ENCODE measurements at places on chromosomes 11 and 22.

DNA sequence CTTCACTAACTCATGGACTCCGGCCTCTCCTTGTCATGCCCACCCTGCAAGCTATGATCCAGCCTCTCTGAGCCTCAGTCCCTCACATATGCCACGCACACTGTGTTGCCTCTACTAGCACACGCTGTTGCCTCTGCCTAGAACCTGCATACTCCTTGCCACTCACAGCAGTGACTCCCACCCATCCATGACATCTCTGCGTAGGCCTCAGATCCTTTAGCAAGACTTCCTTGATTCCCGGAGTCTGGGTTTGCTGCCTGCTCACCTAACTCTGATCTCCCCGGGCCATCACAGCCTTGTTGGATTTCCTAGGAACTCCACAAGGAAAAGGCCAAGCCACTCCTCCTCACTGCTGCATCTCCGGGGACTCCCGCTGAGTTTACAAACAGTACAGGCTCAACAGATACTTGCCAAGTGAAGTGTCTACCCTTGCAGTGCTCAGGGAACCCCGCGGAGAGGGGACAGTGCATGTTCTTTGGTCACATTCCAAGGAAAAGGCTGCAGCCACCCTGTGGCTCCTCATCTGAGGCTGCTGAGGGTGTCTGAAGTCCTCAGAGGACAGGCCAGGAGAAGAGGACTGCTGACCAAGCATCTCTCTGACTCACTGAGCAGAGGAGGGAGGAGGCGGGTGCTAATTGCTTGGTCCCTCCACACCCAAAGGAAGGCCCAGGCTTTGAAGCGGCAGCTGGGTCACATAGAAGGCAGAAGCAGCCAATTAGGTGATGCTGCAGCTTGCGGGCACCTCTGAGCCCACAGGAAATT, 42.4 kb upstream of the NAV2 start:
- DNase-seq: no peak

DNA sequence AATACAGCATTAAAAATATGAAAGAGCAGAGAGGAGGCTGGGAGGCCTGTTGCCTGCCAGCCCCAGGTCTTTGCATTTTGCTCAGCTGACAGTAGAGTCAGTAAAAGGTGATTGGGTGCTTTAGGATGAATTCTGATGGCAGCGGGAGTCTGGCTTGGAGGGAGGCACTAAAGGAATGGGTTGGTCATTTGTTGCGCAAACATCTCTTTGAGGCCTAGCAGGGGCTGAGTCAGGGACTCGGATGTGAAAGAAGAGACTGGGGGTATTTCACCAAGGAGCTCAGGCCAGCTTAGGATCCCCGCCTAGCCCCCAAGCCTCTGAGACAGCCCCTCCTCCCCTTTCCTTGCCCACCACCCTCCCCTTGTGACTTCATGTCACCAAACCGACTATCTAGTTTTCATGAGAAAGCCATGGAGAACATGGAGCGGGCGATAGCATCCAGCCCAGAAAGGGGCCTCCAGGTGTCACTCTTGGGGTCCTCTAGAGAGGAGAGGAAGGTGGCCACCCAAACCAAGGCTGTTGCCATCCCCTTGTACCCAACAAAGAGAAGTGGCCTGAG, 9.7 kb downstream of the DGKZ start:
- no peak for DNase-seq

DNA sequence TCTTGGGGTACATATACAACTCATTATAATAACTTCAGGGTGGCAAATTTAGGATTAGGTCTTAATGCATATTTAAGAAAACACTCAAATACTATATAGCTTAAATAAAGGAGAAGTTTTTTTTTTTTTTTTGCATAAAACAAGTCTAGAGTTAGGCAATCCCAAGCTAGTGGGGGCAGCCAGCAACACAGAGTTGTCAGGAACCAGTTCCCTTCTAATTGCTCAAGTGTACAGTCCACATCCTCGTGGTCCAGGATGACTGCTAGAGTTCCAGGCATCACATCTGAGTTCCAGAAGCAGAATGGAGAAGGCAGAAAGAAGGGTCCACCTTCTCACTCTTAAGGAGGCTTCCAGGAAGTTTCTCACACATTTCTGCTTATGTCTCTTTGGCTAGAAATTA, 261.9 kb upstream of the PLET1 start:
- no peak for DNase-seq

DNA sequence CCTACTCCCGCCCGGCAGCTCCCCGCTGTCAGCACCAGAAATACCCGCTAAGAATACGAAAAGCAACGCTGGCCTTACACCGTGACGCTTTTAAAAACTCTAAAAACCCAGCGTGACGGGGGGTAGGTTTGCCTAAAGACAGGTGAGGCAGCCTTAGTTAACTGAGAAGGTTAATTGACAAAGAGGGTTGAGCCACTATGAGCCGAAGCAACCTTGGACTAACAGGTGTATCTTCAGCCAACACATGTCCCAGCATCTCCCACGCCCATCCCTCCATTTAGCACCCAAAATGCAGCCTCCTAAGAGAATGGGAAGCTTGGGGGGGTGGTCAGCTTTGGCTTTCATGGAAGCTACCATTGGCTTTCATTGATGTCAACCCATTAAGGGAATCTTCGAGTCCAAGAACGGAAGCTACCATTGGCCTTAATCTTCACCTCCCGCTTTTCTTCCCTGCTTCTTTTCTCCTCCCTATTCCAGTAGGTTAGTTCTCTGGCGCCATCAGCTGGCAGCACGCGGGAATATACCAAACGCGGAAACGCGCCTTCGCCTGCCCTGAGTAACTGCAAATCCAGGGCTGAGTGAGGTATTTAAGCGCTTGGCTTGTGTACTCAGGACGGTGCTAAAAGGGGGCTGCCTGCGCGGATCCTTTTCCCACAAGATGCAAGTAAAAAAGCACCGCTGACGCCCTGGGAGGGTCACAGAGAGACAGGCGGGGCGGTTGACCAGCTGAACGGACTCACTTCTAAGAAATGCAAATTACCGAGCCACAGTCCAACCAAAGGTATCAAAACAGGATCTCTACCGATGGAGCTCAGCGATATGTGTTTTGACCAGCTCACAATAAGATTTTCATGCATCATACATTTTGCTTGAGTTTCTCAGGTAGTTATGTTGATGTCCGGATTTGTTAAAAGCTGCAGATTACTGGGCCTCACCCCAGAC, 38.5 kb upstream of the GLYATL1 start:
- DNase-seq: peak; percentile 60

GRCh38 chr22:33756508-33756949, 163.7 kb downstream of the LARGE1 start:
- no peak for DNase-seq

DNA sequence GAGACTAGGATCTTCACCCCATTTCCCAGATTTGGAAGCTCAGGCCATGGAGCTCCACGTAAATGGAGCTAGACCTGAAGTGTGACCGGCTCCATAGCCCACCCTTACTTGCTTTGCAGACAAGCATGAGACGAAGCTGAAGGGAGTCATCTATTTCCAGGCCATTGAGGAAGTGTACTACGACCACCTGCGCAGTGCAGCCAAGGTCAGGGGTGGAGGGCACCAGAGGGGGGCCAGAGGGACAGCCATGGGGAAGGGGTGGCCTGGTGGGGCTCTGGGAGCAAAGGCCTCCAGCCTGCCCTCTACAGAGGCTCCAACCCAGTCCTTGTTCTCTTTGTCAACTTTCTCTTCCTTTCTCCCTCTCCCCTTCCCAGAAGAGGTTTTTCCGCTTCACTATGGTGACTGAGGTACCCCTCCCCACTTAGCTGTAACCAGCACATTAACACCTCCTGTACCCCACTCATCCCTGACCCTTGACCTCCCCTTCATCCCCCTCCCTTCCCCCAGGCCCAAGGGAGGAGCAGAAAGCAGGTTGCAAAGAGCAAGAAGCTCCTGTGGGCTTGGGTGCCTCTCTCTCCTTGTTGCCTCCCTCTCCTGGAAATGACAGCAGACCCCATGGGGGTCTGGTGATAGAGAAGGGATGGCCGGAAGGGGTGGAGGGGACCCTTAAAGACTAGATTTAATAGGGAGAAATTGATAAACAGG, 23.8 kb downstream of the TREH start:
- DNase-seq: no peak

- DNase-seq: no peak
Measured at GRCh38 chr22:40955571-40955970, 4.4 kb downstream of the RBX1 start.

- no peak for DNase-seq
Measured at GRCh38 chr11:116452461-116452860, 320.3 kb downstream of the BUD13 start.

GRCh38 chr11:55942785-55943392, 6.7 kb upstream of the OR5I1 start:
- peak; percentile 29 for DNase-seq

DNA sequence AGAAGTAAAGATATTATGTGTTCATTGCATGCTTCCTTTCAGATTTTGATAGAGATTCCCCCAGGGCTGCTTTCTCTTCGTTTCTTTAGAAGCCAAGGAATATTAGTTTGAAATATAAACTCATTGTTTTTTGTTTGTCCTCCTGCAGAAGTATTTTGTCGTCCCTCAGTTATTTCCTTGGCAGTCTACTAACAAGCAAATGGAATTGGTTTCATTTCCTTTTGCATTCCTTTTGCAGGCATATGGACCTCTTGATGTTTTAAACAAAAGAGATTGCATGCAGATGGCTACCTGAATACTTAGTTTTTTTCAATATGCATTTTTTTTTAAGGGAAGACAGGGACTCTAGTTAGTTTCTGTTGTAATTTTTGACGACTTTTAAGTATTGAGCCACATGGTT, 62.2 kb downstream of the BCL2L13 start:
- DNase-seq: no peak

DNA sequence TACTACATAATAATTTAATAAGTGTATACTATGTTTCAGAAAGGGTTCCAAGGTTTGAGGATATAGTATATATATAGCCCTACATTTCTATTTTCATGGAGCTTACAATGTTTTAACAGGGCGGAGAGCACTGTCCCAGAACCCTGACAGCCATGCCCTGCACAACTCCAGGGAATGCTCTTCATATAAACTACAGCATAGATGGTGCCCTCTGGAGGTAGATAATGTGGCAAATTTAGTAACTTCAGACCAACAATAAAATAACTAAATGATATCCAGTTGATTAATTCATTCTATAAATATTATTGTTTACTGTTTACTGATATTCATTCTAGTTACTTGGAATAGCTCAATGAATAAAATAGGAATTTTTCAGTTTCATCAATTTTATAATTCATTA, 693.7 kb upstream of the CCDC179 start:
- no peak for DNase-seq

- DNase-seq: no peak
Measured at GRCh38 chr22:41417622-41418390, 28.8 kb downstream of the TOB2 start.

GRCh38 chr11:47337229-47337924, 15.1 kb downstream of the MYBPC3 start:
- DNase-seq: no peak
